ENCODE measurements at places on chromosomes 13 and 19.

DNA sequence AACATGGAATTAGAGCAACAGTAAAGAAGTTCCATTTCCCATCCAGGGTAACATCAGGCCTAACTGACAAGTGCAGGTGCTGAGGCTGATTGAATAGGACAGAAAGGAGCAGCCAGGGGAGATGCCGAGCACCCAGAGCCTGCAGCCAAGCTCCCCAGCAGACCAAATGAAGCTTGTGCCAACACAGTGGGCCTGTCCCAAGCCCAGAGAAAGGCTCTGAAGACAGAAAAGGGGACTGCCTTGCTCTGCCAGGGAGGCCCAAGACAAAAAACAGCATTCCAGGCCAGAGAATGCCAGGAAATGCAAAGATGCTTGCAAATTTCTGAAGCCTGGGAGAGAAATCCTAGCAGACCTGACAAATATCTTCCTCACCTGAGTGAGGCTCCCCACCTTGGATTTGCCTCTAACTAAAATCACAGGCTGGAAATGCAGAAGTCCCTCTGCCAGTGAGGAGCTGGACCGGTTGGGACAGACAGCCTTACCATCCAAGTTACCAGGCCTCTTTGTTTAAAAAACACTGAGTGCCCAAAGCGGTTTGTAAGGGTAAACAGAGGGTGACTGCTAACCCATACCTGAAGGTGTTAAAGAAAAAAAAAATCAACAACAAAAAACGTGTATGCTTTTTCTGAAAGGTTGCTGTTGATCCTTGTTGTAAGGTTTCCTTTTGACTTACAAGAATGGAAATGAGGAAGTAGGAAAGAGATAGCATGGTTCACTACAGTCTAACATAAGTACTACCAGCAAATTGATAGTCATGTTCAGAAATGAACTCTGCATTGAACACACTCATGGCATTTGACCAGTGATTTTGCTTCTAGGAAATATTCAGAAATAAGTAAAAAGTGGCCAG, 11.8 kb upstream of the HMGB1 start:
- peak; percentile 58 for DNase-seq

DNA sequence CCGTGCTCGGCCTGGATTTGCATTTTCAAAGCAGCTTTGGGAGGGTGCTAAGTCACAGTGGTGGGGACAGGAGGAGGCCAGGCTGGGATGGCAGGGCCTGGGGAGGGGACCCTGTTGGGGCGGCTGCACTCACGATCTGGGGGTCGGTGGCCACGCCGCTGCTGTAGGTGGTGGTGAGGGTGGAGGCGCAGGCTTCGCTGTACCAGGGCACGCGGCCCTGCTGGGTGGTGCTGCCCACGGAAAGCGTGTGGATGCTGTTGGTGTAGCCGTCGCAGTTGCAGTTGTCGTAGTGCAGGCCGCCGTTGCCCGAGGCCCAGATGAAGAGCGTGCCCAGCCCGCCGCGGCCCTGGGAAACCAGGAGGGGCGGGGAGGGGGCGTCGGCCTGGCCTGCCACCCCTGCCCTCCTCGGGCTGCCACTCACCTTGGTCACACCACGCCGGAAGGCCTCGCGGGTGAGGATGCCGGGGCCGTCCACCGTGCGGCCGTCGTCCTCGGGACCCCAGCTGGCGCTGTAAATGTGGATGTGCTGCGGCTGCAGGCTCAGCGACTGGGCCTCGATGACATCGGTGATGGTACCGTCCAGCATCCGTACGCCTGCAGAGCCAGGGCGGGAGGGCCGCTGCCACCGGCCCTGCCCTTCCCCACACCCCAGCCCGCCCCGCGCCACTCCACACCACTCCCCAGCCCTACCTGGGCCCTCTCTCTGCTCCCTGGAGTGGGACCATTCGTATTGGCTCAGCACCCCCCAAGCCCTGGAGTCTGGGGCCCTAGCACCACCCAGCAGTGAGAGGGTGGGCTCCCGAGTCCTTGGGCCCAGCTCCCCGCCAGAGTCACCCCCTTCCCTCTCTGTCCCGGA, 3.2 kb downstream of the PCSK4 start:
- DNase-seq: no peak

- DNase-seq: no peak
Measured at GRCh38 chr13:48567515-48568369, 34.9 kb upstream of the RCBTB2 start.

DNA sequence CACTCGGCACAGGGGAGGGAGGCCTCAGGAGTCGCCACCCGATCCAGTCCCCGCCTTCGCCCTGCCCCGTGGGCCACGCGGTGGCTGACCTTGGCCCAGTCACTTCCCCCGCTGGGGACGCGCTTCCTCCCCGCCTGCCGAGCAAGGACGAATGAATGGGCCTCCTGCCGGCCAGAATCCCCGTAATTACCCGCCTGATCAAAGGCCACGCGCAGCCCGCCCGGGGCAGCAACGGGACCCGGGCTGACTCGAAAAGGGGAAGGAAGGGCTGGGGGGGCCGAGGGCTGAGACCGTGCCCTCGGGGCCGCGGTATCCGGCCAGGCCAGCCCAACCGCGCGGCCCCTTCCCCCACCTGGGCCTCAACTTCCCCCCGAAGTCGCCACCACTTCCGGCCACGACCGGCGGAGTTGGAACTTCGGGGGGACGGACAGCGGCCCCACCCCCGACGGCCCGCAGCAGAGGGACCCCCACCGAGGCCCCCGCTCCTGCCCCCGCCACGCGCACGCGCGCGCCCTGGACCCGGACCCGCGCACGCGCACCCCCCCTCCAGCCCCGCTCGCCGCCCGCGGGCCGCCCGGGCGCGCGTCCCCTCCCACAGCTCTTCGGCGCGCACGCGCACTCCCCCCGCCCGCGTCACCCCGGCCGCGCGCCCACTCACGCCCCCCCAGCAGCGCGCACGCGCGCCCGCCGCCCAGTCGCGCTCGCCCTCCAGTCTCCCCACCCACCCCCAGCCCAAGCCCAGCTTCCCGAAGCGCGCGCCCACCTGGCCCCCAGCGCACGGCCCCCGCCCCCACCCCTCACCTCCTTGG, 520 bp downstream of the ZNF787 start:
- DNase-seq: peak; percentile 95

DNA sequence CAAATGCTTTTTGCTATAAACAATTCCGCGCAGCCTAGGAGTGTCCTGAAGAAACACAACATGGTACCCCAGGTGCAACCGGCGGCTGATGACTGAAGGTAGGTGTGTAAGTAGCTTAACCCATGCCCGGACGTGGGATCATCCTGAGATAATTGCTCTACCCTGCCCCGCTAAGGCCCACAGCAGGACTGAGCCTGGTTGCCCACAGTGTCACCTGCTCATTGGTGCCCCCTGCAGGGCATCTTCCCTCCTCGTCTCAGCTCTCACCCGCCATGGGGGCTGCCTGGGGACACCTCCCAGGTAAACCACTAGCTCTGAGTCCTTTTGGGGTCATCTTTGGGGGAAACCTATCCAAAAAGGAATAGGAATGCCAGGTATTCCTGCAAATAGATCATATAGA, 22.3 kb downstream of the TMEM161A start:
- peak; percentile 72 for DNase-seq

DNA sequence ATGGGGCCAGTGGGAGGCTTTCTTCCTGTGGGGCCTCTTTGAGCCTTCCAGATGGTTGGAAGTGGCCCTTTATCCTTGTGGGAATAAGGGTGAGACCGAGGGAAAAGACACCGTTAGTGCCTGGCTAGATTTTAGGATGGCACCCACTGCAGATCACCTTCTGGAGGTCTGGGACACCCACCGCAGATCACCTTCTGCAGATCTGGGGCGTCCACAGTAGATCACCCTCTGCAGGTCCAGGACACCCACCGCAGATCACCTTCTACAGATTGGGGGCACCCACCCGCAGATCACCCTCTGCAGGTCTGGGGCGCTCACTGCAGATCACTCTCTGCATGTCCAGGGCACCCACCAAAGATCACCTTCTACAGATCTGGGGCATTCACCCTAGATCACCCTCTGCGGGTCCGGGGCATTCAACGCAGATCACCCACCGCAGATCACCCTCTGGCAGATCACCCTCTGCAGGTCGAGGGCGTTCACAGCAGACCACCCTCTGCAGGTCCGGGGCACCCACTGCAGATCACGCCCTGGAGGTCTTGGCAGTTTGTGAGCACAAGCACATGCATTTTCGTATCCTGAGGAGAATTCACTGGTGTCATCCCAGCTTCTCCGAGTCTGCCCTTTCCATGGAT, 153.4 kb upstream of the TSHZ3 start:
- no peak for DNase-seq

- no peak for DNase-seq
Measured at GRCh38 chr19:12272386-12272785, 22.3 kb downstream of the ZNF44 start.

- DNase-seq: no peak
Measured at GRCh38 chr13:36750946-36751345, 68.1 kb upstream of the RFXAP start.

DNA sequence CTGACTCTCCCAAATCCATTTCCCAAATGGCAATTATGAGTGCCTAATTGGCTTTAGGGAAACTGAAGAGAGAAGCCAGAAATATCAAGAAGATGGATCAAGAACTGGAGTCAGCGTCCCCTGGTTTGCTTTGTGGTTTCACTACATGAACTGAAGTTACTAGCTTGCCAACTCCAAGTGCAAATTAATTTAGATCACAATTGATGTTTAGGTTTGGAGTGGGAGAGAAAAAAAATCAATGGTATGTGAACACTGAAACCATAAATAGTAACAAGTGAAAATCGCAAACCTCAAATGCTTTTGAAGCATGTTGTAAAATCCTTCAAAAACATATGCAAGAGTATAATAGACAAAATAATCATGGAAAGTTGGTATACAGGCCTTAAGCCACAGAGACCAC, 1528.6 kb upstream of the SLC10A2 start:
- no peak for DNase-seq

DNA sequence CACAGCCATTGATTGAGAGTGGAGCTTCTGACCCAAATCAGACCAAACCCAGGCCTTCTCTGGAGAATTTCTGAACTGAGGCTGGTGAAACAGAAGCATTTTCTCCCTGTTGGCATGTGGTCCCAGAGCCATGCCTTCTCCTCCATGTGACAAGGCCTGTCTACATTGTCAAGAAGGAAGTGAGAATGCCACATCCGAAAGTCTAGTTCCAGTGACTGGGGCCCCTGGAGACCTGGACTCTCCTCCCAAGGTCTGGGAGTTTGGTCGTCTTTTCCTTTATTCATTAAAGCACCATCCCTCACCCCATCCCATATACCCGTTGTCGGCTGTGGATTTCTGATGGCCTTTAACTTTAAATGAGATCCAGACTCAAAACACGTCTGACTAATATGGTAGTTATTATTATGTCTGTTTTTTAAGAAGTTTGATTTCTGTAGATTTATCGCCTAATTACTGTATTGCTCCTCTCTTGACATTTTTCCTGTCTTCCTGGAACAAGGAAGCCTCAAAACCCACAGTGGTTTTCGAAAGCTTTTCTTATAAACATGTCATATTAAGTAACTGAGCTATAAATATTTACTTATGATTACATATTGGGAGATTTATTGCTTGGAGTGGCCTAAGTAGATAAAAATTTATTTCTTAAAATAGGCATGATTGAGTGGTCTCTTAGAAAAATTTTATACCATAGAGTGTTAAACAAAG, 128.3 kb upstream of the FRY start:
- no peak for DNase-seq

DNA sequence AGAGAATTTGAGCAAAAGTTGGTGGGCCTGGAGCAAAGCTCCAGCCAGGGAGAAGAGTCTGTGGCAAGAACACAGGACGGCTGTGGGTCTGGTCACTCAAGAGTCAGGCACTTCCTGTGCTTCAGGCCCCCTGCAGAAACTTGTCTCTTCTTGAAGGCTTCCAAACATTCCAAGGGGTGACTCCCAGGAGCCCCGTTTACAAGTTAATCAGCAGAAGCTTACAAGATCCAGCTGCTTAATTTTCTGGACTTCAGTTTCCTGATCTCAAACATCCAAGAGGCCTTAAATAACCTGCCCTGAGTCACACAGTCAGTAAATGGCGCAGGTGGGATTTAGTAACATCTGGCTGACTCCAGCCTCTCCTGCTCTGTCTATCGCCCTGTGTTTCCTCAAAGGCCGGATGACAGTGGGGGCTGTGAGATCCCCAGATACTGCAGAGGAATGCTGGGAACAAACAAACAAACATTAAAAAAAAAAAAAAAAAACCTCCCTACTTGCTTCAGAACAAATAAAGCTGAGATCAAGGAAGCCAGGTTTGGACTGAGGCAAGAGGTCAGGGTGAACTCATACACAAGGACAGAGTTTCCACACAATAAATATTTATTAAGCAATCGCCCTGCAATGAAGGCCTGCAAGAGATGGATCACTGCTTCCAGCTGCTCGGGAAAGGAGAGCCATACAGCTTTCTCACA, 175.4 kb upstream of the RFC3 start:
- DNase-seq: no peak

- DNase-seq: peak; percentile 39
Measured at GRCh38 chr19:56076498-56076897, 44.6 kb downstream of the ZNF787 start.

DNA sequence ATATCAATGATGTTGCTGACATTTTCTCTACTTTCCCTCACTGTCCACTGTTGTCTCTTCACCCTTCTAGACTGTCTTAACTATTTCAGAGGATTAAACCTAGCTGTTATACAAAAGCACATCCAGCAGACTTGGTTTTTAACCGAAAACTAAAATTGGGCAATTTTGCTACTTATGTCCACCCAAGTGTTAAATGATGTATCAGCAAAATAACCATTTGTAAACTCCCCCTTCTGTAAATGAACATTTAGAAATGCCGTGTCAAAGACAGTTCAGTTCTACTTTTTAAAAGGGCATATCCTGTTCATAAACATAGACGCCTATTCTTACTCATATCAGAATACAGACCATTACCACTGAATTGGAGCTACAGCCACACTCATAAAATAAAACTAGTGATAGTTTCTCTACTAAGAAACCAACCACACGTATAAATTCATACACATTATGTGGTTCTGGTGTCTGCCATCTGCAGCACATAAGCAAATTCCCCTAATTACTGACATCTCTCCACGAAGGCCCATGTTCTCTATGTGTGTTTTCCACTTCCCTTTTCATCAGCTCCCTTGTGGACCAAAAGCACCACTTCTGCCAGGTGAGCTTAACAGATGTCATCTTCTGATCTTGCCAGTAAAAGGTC, 1091.8 kb downstream of the PCDH9 start:
- DNase-seq: peak; percentile 11

- DNase-seq: no peak
Measured at GRCh38 chr13:50810998-50811397, 32.5 kb downstream of the DLEU7 start.

DNA sequence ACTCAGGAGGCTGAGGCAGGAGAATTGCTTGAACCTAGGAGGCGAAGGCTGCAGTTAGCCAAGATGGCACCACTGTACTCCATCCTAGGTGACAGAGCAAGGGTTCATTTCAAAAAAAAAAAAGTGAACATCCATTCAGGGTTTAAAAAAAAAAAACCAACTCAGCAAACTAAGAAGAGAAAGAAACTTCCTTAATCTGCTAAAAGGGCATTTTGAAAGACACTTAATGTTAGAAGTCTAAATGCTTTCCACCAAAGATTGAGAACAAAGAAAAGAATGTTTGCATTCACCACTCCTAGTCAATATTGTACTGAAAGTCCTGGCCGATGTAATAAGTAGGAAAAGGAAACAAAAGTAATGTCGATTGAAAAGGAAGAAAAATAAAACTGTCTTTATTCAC, 7.1 kb upstream of the PSMC4 start:
- no peak for DNase-seq

- peak; percentile 73 for DNase-seq
Measured at GRCh38 chr19:18385675-18386542, at the start of gene GDF15. Gene GDF15, plus strand, starts transcription at chr19:18386158. Its CDS starts 32 bp downstream, at chr19:18386190.

Measured in GM13977 (cell line).